ENCODE measurements at places on chromosomes 11 and 22.

- DNase-seq, result no peak
Observed at GRCh38 chr11:107769189-107769588, 57.3 kb upstream of the SLN start.

DNA sequence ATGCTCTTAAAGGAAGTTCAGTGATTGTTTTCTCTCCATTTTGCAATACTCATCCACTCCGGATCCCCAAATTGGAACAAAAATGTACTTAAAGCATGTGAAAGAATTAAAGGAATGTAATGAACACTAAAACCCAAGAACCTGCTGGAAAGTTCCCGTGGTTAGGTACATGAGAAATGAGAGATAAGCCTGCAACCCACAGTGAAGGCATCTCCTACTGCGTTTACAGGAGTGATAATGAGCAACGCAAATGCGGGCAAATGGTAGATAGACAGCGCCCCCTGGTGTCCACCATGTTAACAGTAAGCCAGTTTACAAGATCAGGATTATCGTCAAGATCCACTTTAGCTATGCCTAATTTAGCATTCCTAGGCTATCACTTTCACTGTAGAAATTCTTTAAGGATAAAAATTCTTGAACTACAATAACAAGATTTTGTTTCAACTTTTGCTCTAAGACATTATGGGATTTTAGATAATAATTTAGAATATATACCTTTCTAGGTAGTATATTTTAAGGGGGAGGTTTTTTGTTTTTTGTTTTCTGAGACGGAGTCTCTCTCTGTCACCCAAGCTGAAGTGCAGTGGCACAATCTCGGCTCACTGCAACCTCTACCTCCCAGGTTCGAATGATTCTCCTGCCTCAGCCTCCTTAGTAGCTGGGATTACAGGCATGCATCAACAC, 29.9 kb downstream of the ALG9 start:
- DNase-seq, result peak; percentile 89

- no peak for DNase-seq
Observed at GRCh38 chr11:48017831-48018527, 37.6 kb downstream of the PTPRJ start.

GRCh38 chr11:44036811-44037657, 10.7 kb upstream of the ACCSL start:
- peak; percentile 90 for DNase-seq

DNA sequence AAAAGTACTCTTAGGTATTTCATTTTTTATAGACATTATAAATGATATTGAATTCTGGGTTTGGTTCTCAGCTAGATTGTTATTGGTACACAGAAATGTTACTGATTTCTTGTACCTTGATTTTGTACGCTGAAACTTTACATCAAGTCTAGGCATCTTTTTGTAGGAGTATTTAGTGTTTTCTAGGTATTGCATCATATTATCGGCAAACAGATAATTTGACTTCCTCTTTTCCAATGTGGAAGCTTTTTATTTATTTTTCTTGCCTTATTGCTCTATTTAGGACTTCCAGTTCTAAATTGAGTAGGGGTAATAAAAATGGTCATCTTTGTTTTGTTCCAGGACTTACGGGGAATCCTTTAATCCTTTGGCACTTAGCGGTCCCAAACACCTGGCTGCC, 676.6 kb upstream of the CCDC179 start:
- DNase-seq, result no peak

GRCh38 chr11:110177086-110177456, 83.9 kb downstream of the ZC3H12C start:
- DNase-seq, result no peak

DNA sequence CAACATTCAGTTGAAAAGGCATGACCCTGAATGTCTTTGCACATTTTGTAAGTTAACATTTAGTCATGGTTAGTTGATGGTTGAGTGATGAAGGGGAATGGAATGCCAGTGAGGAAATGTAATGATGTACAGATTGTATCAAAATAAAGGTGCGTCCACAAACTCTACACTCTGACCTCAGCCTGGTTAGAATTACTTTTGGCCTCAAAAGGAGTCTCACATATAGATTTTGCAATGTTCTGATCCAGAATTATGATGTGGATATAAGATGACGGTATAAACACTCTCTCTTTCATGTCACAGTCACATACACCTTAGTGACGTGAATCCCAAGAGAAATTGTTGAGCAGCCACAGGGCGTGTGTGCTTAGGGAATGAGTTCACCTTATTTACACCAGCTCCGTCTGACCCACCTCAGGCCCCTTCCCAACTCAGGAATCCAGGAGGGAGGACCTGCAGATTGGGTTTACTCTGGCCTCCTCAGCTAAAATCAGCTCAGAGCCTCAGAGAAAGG, 100.1 kb downstream of the RDX start:
- no peak for DNase-seq

DNA sequence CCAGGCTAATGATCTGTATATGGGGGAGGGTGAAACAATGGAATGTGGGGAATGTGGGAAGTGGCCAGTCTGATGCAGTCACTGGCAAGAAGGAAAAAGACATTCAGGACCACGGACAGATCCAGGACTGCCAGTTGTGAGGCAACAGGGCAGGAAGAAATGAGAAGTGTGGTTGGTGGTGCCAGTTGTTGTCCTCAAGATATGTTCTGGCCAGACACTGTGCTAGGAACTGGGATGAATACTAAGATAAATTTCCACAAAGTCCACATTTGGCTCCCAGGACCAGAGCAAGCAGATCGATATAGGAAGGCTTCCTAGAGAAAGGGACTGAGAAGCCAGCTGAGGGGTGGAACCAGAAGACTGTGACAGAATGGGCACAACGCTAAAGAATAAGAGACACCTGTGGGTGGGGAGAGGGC, 6.8 kb upstream of the TPBGL start:
- peak; percentile 36 for DNase-seq

GRCh38 chr11:131999955-132000354, 629.5 kb downstream of the NTM start:
- DNase-seq, result no peak

- DNase-seq, result no peak
Observed at GRCh38 chr11:118012083-118012669, 26.0 kb downstream of the IL10RA start.

- no peak for DNase-seq
Observed at GRCh38 chr11:27420722-27421572, 51.6 kb downstream of the LGR4 start.

DNA sequence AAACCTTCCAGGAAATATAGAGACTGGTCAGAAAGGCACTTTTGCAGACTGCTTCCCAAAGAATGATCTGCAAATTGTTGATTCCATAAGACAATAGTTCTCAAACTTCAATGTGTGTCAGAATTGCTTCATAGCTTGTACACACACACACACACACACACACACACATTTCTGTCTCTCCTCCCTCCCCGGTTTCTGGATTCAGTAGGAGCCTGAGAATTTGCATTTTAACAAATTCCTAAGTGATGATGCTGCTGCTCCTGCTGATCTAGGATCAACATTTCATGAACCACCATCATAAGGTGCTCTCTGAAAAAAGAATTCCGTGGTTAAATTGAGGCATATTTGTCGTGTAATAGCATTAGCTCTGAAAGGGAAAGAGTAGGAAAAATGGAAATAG, 35.3 kb upstream of the FZD4 start:
- DNase-seq, result no peak

DNA sequence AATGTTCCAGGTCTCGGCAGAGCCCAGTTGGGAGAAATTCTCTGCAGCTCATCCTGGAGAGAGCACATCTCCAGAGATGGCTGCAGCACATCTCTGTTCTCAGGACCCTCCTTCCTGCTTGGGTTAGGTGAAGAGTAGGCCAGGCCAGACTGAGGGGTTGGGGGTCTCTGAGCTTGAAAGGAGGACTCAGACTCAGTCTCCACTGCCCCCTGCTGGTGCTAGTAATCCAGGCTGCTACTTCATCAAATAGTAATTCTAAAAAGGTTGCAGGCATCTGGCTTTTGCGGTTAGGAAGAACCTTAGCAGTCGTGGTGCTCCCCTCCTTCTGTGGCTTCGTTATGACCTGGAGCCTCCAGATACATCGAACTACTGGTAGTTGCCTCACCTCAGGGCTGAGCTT, 9.7 kb downstream of the TUB start:
- DNase-seq, result no peak

DNA sequence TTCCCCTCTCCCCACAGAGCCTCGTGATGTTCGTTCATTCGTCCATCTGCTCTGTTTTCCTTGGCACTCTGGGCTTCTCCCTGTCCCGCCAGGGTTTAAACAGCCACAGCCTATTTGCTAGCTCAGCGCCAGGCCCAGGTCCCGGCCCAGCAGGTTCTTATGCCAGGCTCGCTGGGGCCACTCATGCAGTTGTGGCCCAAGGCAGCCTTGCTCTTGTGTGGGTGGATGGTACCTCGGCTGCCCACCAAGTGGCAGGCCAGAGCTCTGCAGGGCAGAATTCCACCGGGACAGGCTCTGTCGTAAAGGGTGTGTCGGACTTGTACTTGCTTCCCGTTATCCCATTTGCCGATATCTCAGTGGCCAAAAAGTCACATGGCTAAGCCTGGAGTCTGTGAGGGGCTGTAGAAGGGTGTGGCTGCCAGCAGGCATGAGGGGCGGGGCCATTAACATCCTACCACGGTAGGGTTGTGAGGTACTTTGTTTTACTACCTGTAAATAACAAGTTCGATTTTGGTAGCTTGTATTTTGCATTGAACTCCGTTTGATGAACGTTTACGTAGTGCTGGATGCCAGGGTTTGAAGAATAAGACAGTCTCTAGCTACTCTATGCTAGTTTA, 7.9 kb downstream of the FAM118A start:
- DNase-seq, result peak; percentile 60

DNA sequence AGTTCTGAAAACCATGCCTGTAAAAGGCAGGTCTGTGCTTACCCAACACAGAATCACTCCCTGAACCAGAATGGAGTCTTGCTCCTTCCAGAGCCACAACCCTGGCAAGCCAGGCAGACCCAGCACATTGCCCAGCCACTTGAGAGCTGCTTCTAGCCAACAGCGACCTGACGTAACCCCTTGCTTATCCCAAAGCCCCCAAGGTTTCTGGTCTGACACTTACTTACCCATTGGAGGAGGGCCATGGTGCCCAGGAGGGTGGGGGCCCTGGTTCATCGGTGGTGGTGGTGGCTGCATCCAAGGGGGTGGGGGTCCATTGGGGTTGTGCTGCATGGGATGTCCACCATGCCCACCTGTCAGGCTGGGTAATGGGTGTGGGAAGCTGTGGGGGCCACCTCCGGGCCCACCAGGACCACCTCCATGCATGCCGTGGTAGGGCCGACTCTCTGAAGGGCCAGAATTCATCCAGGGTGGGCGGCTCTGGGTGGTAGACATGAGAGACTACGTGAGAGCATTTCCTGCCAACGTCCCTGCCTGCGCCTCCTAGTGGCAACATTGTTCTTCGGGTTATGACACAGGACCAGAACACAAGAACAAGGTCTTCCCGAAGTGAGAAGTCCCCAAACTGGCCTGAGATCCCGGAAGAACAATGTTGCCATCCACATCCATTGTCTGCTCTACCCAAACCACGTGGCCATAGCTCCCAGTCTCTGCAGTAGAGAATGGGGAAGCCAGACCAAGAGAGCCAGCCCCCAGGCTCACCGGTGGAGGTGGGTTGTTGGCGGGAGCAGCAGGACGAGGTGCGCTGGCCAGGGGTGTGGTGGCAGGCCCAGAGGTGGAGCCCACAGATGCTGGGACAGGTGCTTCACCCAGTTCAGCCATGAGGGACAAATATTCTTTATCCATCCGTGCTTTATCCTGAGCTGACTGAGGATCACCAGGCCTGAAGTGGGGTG, 7.8 kb upstream of the PYGM start:
- DNase-seq, result peak; percentile 74

DNA sequence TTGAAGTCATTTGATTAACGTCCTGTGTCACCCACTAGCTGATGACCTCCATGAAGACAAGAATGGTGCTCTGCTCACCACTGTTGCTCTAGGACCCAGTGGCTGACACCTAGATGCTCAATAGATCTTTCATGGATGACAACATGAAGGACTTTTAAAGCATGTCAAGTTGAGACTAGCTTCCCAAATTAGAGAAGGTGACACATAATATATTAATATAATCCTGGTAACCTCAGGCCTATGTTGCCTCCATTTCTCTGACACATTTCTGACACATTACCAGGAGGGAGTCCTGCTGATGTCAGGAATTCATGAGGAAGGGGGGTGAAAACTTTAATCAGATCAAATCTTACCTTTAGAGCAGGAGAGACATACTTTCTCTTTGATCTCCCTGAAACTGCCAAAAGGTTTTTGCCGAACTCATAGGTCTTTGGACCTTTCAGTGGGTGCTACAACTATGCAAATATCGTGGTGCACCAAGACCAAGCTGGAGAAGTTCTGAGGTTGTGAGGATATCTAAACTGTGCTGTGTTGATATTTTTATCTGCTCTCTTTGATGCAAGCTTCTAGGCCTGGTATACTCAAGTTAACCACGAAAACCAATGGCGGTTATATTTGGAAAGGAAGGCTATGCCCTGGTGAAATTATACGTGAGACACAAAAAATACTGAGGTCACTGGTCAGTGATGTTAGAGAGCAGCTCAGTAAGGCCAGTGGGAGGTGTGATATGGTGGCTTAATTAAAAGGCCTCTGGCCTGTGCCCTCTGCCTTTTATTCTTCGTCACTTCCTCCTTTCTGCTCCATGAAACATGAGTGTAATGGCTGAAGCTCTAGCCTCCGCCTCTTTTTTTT, 13.2 kb upstream of the AMPD3 start:
- no peak for DNase-seq

- no peak for DNase-seq
Observed at GRCh38 chr11:114209343-114209742, 86.9 kb upstream of the NNMT start.

DNA sequence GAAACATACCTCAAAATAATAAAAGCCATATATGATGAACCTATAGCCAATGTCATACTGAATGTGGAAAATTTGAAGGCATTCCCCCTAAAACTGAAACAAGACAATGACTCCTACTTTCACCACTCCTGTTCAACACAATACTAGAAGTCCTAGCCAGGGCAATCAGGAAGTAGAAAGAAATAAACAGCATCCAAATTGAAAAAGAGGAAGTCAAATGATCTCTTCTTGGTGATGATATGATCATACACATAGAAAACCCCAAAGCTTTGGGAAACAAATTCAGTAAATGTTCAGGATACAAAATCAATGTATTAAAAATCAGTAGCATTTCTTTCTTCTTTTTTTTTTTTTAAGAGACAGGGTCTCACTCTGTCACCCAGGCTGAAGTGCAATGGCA, 109.9 kb downstream of the DLG2 start:
- no peak for DNase-seq

DNA sequence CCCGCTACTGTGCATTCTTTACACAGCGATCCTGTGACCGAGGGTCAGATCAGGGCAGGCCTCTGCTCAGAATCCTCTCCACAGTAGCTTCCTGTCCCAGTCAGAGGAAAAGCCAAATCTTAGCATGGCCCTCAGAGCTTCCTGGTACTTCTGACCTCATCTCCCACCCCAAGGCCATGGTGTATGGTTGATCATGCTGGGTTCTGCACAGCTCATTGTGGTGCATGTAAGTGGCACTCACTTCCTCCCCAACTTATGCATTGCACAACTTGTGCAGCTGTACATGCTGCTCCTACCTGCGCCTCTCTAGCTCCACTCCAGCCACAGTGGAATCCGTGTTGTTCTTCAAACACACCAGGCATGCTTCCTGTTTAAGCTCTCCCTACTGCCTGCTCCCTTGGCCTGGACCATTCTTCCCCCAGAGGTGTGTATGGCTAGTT, 20.3 kb downstream of the BMAL1 start:
- no peak for DNase-seq
